ENCODE measurements at places on chromosomes 11 and 22.

GRCh38 chr22:46935506-46936377 lies 173.3 kb downstream of the TBC1D22A start:
- DNase-seq: peak; percentile 32

DNA sequence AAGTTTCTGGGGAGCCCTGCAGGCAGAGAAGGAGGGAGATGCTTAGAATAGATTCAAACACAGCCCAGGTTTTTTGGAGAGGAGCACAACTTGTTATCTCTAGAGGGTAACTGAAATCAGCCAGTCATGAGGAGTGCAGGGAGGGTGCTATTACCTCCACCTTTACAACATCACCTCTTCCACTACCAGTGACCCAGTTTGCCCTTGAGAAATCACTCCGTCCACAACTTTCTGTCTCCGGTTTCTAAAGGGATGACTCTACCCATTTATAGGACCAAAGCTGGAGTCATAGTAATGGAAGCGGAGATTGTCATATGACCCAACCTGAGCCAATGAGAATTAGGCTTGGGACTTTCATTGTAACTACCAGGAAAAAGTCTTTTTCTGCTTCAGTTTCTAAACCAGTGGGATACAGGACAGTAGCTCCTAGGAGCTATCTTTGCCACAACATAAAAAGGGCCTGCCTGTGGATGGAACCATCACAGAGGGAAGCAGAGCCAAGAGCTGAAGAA lies 131.2 kb upstream of the SERPIND1 start:
- DNase-seq: no peak

DNA sequence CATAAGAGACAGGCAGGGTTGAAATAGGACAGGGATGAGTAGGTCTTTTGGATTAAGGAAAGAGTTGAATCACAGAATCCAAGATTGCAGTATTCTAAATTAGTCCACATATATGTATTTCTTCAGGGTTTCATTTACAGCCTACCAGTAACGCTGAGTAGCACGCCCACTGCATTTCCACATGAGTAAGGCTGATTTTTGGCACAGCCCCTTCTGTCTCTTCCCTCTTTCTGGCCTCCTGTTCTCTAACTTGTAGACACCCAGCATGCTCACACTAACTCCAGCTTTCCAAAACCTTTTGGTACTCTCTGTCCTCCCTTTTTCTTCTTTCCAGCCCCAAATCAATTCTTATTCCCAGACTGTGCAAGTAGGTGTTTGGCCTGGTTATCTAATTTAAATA lies 3.7 kb upstream of the SIK2 start:
- no peak for DNase-seq

- no peak for DNase-seq
Observed at GRCh38 chr11:97149741-97150140, 759.9 kb downstream of the JRKL start.

GRCh38 chr11:99973993-99974392 lies 713.1 kb upstream of the ARHGAP42 start:
- DNase-seq: no peak

- DNase-seq: no peak
Observed at GRCh38 chr22:25182131-25183110, 17.2 kb upstream of the CRYBB3 start.

DNA sequence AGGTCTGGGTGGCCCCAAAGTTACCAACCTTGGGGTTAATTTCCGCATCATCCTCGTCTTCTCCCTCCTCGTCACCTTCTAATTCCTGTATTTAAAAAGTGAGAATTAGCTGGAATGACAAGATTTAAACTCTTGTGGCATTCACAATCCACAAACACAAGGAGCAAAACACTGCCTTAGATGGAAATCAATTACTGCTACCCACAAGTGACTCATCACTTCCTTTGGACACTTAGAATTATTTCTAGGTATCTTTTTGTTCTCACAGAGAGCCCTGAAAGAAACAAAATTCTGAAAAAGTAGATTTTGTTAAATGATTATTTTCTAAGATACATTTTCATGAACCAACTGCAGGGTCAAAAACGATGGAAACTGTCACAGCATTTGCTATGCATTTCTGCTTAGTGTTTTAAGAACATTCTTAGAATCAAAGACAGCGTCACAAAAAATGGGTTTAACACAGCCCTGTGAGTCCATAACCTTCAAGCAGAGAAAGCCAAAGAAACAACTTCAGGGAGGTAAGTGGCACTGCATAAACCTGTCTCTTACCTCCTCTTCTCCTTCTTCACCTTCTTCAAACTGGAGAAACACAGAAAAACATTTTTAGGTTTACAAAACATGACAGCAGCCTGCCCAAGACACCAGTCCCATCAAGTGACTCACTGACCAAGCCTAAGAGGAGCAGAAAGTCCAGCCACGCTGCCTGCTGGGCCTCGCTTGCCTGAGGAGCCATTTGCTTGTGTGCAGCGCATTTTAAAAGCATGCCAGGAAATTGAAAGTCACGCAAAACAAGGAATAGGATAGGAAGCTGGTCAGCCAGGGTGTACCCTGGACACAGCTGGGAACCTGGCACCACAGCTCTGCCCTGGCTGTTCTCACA lies 22.3 kb upstream of the PHLDA2 start:
- no peak for DNase-seq

GRCh38 chr11:10519630-10520029 lies 21.4 kb downstream of the RNF141 start:
- DNase-seq: no peak

DNA sequence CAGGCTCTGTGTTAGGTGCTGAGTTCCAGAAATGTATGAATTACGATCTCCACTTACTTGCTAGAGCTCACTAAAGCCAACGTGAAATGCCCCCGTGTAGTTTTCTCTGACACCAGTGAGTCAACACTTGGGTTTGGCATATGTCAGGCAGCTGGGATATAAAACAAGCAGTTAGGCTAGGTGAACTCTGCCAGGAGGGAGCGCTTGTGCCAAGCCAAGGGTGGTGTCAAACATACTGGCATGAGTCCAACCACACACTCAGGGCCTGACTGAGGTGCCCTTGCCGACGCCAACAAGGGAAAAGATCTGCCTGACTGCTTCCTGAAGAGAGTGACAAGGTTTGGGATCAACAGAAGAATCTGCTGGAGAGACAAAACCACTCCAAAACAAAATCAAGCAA lies 167.8 kb upstream of the NARS2 start:
- DNase-seq: peak; percentile 90

DNA sequence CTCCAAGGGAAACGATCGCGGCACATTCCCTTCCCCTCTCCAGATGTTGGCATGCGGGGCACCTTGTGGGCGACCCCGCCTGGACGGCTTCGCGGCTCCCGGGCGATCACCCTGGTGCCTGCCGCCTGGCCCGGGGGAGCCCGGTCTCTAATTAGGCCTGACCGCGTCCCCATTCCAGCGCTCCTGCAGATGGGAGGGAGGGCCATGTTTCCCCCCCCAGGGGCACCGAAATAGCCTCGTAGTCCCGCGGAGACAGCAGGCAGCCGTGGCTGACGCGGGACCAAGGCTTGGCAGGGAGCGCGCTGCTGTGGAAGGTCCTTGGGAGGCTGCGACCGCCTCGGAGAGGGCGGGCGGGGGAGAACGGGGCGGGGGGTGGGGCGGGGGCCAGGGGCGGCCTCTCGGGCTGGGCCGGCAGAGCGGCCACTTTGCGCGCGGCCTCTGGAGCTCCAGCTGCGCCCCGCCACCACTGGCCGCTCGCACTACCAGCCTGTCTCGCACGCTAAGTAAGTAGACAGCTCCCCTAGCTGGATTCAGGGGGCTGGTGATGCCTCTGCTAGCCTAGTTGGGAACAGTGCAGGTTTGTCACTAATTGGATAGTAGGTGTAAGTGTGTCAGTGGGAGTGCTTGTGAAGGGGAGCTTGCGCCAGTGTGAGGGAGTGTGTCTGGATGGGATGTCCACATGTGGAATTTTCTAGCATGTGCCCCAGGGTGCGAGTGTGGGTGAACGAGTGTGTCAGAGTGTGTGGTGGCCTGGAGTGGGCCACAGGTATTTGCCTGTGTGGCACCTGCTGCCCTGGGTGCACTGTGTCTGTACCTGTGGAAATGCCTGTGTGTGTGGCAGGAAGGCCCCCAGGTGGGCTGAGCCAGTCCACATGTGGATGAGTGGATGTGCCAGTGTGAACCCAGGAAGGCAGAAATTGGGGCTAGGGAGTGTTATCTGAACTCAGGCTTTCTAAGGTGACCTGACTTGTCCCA lies at the start of gene INSC:
TSS of gene INSC (plus strand) at position 423 of the 975 bp plus-strand sequence. CDS start 34,252 bp downstream, outside the sequence.
- DNase-seq: no peak

DNA sequence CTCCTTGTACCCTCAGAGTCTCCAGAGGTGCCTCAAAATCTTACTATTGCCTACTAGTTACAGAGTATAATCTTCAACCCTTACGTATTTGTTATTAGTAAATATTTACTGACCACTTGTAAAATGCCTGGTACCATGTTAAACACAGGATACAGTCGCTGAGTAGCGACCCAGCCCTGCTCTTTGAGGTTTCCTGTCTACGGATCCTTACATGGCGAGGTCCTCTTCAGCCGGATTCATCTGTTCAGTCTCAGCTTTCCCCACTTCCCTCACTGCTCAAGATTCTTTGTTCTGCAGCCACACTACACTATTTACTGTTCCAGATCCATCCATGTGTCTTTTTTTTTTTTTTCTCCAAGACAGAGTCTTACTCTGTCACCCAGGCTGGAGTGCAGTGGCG lies 13.2 kb upstream of the TTC36 start:
- DNase-seq: no peak

GRCh38 chr11:12112750-12113149 lies 2.4 kb downstream of the MICAL2 start:
- DNase-seq: no peak

GRCh38 chr11:32418836-32419235 lies 16.5 kb downstream of the WT1 start:
- DNase-seq: no peak

DNA sequence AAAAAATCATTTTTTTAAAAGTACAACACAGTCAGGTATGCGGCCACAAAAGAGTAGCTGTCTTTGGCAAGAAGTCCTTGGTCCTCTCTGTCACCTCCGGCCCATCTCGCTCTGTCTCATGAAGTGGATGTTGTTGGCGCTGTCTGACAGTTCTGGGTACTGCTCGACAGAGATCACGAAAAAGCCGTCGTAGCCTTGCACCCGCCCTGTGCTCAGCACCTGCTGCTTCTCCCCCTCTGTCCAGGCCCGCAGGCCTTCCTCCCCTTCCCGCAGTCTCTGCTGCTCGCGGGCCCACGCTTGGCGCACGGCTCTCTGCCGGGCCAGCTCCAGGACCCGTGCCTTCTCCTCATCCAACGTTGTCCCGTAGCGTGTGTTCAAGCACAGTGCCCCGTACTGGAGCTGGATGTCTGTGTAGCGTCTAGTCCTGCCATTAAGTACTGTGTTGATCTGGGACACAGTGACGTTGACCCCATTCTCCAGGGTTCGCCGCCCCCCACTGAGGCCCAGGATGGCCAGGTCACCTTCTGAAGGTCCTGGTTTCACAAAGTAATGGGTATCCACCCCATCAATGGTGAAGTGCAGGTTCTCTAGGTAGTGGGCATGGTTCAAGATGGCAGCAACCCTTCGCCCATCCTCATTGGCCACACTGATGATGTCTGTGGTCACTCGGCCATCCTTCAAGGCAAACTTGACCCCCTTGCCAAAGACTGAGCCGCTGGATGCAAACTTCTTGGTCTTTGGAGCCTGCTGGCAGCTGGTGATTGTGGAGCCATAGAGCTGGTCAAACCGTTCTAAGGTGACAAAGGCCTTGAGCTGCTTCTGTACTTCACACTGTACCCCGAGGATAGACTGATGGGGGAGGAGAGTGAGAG lies 83.5 kb upstream of the NARS2 start:
- DNase-seq: no peak

DNA sequence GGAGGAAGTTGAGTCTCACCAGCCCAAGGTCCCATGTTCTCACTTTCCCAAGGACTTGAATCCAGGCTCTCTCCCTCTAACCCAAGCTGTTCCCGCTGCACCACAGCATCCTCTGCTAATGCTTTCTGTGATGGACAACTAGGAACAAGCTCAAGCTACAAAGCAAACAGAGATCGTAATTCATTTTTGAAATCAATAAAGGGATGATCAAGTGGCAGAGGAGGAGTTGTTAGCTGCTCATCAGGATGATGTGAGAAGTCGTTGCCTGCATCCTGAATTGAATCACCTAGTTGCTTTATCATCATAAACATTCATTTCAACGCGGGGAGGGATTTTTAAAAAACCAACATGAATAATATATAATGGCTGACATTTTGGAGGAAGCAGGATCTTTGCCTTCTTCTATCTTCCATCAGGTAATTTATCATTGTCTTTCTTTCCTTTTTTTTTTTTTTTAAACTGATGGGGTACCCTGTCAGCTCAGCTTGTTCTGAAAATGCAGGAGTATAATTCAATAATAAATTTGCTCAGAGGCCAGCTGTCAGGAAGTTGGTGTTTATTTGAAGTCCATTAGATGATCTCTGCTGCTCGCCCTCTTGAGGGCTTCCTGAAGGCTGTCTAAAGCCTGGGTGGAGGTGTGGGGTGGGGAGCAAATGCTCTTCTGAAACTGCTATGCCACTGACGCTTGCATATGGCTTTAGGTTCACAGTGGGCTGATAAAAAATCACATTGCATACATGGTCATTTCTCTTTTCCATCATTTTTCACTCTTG lies 174.4 kb upstream of the NARS2 start:
- peak; percentile 68 for DNase-seq

GRCh38 chr11:74926304-74927030 lies 22.4 kb downstream of the XRRA1 start:
- no peak for DNase-seq

DNA sequence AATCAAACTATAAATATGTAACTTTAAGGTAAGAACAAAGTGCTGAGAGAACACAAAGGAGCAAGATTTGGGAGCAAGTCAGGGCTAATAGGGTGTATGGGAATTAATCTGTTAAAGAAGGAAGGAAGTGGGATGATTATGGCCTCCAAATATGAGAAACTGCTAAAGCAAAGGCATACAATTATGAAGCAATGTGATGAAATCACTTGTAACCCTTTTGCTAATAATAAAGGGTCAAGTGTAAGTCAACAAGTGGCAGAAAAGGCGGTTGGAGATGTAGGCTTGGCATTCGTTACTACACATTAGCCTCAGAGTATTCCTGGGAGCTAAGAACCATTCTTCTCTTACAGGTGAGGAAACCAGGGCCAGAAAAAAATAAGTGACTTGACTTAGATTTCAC lies 1002.3 kb upstream of the TENM4 start:
- DNase-seq: no peak

GRCh38 chr11:16860617-16861016 lies 122.2 kb downstream of the C11orf58 start:
- no peak for DNase-seq

GRCh38 chr11:108224911-108225786 lies 2.3 kb downstream of the ATM start:
- DNase-seq: no peak

All from NCI-H510A (cell line).